Suppressor macrophage treated with lipopolysaccharide for 1 hour (primary cell): ENCODE measurements at places on chromosomes 11 and 22.

- no peak for DNase-seq
Observed at GRCh38 chr11:115366826-115367225, 137.4 kb downstream of the CADM1 start.

DNA sequence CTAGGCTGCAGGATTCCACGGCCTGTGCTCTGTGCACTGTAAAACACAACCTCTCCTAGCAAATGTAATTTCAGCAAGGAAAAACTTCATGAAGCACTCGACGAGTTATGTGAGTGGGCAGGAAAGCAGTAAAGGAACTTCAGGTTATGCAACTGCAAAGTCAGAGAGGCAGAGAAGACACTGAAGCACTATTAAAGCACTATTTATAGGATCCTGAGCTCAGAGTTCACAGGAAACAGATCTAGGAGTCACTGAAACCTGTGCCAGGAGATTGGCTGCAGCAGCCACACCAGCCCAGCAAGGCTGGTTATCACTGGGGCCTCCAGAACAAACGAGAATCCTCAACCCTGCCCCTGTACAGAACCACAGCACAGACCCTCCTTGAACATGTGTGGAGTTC lies 2.5 kb downstream of the SMIM35 start:
- peak; percentile 68 for DNase-seq

DNA sequence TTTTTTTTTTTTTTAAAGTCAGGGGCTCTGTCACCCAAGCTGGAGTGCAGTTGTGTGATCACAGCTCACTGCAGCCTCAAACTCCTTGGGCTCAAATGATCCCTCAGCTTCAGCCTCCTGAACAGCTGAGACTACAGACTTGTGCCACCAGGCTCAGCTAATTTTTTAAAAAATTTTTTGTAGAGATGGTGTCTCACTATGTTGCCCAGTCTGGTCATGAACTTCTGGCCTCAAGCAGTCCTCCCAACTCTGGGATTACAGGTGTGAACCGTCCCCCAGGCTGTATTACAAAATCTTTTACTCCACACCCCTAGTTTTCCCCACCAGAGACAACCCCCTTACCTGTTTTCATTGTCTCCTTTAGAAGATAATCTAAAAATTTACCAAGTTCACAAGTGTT lies 1.9 kb downstream of the CCDC117 start:
- DNase-seq: no peak

GRCh38 chr11:13884158-13884799 lies 78.2 kb upstream of the SPON1 start:
- no peak for DNase-seq

GRCh38 chr11:19890308-19890707 lies 177.7 kb downstream of the NAV2 start:
- no peak for DNase-seq

DNA sequence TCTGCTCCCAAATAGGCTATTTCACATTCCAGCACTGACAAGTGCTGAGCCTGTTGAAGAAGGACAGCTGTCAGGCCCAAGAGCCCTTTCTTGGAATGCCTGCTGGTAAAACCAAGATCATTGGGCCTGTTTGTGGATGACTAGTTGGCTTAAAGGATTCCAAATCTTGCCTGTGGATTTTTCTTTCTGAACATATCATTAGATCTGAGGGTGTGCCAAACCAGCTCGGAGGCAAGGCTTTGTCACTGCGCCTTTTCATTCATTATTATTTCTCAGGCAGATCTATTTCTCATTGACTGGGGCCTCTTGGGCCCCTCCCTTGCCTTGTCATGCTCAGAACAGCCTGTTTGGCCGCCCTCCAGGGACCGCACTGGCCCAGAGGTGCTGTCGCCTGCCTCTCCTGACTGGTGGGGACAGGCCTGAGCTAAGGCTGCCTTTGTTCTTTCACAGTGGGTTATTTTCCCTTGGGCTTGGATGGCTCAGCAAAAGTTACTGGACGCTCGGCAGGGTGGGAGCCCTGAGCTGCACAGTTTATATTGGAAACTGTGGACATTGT lies 222.7 kb upstream of the SESN3 start:
- DNase-seq: no peak

DNA sequence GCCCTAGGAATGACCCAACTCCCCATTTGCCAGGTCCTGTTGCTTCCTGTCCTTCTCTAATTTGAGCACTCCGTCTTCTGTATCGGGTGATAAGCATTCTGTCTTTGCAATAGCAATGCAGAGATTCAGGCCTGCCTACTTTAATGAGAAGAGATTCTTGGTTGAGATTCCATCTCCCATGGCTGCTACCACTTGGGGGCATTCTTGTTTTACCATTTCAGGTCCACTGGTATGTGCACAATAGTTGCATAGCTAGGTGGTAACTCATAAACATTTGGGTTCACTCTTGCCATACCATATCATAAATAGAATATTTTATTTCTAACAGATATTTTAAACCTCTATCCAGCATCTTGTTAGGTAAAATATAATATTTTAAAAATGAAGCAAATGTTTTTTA lies 34.4 kb upstream of the CALCB start:
- peak; percentile 22 for DNase-seq

GRCh38 chr11:73982990-73983740 lies 522 bp upstream of the UCP2 start:
- DNase-seq: peak; percentile 96

- DNase-seq: no peak
Observed at GRCh38 chr11:64744544-64745188, 724 bp upstream of the RASGRP2 start.

- no peak for DNase-seq
Observed at GRCh38 chr11:113082341-113082955, 121.2 kb downstream of the NCAM1 start.

- DNase-seq: no peak
Observed at GRCh38 chr11:81449588-81450156, 1284.0 kb downstream of the FAM181B start.

GRCh38 chr11:71086687-71087258 lies 165.6 kb downstream of the SHANK2 start:
- no peak for DNase-seq

GRCh38 chr11:130137999-130138398 lies 21.6 kb upstream of the ST14 start:
- no peak for DNase-seq
